ENCODE measurements at places on chromosomes 2 and 18. TPM values are rescaled to one million over a fixed set of nuclear protein-coding genes. Genes with fewer than 3 reads are reported as not detected.

CCDC74B gene
- total RNA-seq, result 3.9 TPM

CCDC195 gene
- not detected for total RNA-seq

SERPINB10 gene
- total RNA-seq, result not detected

RGPD4 gene
- not detected for total RNA-seq

ACKR3 gene
- total RNA-seq, result not detected

EPHA4 gene
- 111 TPM for total RNA-seq

C2orf80 gene
- total RNA-seq, result not detected

DUSP19 gene
- total RNA-seq, result 1.4 TPM

ARHGEF33 gene
- 0.18 TPM for total RNA-seq

DNER gene
- total RNA-seq, result under 0.01 TPM

ERMN gene
- total RNA-seq, result not detected

TPO gene
- total RNA-seq, result not detected

NEB gene
- under 0.01 TPM for total RNA-seq

LGALSL gene
- total RNA-seq, result 1.7 TPM

IL1RN gene
- total RNA-seq, result not detected

COQ10B gene
- total RNA-seq, result 64.2 TPM

NEU2 gene
- not detected for total RNA-seq

MAP3K20 gene
- total RNA-seq, result 84.4 TPM
